Caco-2 (cell line): ENCODE measurements at places on chromosomes 7 and 10.

- DNase-seq, result no peak
Measured at GRCh38 chr10:27816320-27816719, 70.7 kb upstream of the MKX start.

DNA sequence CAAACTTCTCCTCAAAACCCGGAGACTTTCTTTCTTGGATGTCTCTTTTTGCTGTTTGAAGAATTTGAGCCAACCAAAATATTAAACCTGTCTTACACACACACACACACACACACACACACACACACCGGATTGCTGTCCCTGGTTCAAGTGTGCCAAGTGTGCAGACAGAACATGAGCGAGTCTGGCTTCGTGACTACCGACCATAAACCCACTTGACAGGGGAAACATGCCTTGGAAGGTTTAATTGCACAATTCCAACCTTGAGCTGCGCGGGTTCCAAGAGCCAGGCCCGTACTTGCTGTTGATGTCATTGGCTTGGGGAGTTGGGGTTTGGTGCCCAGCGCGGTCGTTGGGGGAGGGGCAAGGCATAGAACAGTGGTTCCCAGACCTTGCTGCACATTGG is 1.7 kb downstream of the EGFR start:
- no peak for DNase-seq

DNA sequence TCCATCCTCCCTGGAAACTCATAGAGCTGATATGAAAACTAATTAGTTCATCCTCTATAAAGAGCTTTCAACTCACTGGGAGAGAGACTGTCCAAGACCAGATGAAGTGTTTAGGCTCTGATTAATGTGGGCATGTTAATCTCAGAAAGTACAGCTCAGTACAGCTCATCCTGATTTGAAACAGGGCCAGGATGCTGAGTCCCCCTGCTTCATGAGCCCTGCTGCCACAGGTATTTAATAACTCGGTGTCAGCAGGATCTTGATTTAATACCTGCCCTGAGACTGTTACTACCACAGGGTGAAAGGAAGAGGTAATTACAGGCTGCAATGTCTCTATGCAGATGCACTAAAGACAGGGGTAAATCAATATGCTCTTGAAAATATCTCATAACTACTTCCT is 10.8 kb downstream of the LMOD2 start:
- no peak for DNase-seq

DNA sequence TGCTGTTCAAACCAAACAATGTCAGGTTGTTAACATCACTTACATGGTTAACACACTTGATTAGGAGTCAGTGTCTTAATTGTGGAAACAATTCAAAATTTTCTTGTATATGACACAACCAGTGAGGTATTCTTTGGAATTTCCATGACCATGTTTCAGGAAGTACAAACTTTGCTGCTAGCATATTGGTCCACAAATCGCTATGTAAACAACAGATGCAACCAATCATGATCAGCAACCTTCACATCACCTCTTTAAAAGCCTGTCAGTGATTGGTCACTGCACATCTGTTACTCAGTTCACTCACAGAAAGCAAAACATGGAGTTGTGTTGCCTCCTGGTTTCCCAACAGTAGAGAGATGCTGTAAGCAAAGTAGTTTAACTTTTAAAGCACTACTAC is 108.9 kb upstream of the FAM3C start:
- no peak for DNase-seq

GRCh38 chr10:73911553-73912004 is 647 bp downstream of the PLAU start:
- no peak for DNase-seq

- DNase-seq, result no peak
Measured at GRCh38 chr7:18844735-18845134, 272.7 kb downstream of the TWIST1 start.
